ENCODE measurements at places on chromosomes 3 and 15. TPM values are rescaled to one million over a fixed set of nuclear protein-coding genes. Genes with fewer than 3 reads are reported as not detected.

DNA sequence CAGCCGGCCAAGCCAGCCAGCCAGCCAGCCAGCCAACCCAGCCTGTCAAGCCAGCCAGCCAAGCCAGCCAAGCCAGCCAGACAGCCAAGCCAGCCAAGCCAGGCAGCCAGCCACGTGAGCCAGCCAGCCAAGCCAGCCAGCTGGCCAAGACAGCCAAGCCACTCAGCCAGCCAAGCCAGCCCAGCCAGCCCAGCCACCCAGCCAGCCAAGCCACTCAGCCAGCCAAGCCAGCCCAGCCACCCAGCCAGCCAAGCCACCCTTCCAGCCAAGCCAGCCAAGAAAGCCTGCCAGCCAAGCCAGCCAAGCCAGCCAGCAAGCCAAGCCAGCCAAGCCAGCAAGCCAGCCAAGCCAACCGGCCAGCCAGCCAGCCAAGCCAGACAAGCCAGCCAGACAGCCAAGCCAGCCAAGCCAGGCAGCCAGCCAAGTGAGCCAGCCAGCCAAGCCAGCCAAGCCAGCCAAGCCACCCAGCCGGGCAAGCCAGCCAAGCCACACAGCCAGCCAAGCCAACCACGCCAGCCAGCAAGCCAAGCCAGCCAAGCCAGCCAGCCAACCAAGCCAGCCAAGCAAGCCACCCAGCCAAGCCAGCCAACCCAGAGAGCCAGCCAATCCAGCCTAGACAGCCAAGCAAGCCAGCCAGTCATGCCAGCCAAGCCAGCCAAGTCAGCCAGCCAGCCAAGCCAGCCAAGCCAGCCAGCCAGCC lies 199.5 kb downstream of the GOLGA6L6 start:
- H3K4me1 ChIP-seq = no peaks in the 10 kb centered on the region
- no peaks in the 10 kb centered on the region for H3K27me3 ChIP-seq
- H3K36me3 ChIP-seq = no peaks in the 10 kb centered on the region
- H3K4me3 ChIP-seq = no peak overlapping the region
- DNase-seq = peak; percentile 27

GRCh38 chr3:195750797-195751520 lies 30.2 kb downstream of the MUC20 start:
- H3K36me3 ChIP-seq = no peaks in the 10 kb centered on the region
- H3K4me3 ChIP-seq = no peak overlapping the region
- H3K27ac ChIP-seq = no peak overlapping the region
- no peaks in the 10 kb centered on the region for H3K27me3 ChIP-seq
- DNase-seq = no peak

DNA sequence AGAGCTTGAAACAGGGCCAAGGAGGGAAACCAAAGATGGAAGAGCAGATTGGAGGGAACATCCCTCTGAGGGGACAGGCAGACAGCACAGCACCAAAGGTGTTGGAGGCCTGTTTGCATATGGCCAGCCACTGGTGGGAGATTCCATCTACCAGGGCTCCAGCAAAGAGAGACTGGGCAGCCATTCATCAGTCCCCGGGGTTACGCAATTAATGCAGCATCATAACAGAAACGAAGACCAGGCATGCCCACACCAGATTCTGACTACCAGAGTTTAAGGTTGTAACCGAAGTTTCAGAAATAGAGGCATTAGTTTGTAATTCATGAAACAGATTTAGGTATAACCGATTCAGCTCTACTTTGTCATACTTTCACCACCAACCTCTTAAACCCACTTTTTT lies 58.1 kb downstream of the COL8A1 start:
- no peak overlapping the region for H3K4me3 ChIP-seq
- H3K27ac ChIP-seq = no peak overlapping the region
- no peaks in the 10 kb centered on the region for H3K36me3 ChIP-seq
- no peaks in the 10 kb centered on the region for H3K4me1 ChIP-seq
- DNase-seq = no peak

- no peak overlapping the region for H3K27ac ChIP-seq
- H3K4me3 ChIP-seq = no peak overlapping the region
- H3K4me1 ChIP-seq = no peaks in the 10 kb centered on the region
These were observed 105.3 kb upstream of the TOPAZ1 start for GRCh38 chr3:44136421-44136820.

DNA sequence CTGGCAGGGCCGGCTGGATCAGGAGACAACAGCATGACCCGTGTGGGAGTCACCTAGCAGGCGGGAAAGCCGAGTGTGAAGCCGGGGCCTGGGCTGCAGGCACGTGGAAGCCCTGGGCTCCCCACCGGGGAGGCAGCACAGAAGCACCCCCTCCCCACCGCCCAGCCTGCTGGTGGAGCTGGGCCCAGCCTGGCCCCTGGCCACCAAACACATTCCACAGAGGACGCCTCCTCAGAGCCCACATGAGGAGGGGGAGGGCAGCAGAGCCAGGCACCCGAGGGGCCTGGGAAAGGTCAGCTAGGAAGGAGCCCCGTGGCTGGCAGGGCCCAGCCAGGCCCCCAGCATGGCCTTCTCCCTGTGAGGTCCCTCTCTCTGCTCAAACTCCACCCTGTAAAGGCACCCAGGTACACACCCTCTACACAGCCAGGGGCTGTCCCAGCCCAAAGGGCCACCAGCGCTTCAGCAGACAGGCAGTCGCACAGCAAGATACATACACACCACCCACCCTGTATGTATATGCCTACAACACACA lies 4.5 kb downstream of the PLXNB1 start:
- no peaks in the 10 kb centered on the region for H3K27me3 ChIP-seq
- H3K4me1 ChIP-seq = peaks cover 55% of the 10 kb centered on the region
- H3K36me3 ChIP-seq = no peaks in the 10 kb centered on the region
- H3K27ac ChIP-seq = peak overlapping the region; percentile 94
- DNase-seq = peak; percentile 89
- no peak overlapping the region for H3K4me3 ChIP-seq

The SERPINI1 gene
- 3.6 TPM for total RNA-seq

DNA sequence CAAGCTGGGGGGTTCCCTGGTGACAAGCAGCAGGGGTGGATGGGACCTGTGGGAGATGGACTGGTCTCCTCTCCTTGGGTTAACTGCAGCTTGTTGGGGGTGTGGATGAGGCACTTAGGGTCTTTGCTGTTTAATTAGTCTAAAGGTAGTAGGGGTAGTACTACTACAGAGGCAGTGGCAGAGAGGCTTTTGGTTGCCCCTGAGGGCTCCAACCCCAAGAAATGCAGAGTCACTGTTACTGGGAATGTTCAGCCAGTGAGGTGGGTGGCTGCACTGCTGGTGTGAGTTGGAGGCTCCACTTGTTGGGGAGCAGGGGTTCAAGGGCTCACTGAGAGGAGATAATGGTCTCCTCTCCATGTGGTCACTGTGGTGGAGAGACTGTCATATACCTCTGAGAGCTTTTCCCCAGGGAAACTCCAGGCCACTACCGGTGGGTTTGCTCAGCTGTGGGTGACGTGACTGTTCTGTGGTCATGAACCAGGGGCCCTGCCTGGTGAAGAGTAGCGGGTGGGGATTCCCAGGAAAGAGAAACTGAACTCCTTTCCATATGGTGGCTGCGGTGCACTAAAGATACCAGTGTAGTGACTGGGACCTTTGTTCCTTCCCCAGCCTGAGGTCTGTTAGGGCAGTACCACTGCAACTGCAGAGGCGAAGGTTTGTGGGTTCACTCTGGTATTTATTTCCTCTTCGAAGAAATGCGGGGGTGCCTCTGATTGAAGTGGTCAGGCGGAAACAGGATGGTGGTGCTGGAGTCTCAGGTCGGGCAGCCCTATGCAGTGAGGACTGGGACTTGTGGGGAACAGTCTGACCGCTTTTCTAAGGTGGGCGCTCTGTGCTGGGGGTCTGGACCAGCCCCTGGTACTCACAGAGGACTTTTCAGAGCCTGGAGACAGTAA lies 68.9 kb upstream of the TNFSF10 start:
- no peaks in the 10 kb centered on the region for H3K27me3 ChIP-seq
- H3K4me1 ChIP-seq = peaks cover 15% of the 10 kb centered on the region
- H3K27ac ChIP-seq = no peak overlapping the region

DNA sequence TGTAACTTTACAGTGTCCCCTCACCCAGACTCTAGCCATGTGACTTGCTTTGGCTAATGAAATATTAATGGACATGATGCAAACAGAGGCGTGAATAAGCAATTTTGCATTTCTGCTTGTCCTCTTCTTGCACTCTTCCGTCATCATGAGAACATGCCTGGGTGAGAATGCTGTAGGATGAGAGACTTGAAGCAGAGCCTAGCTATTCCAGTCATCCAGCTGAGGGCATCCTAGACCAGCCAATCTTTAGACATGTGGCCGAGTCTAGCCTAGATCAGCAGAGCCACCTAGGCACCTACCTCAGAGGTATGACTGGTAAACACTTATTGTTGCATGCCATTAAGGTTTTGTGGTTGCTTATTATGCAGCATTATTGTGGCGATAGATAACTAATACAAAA lies 450.5 kb upstream of the AZI2 start:
- no peak overlapping the region for H3K27ac ChIP-seq
- peaks cover 4% of the 10 kb centered on the region for H3K4me1 ChIP-seq
- no peaks in the 10 kb centered on the region for H3K27me3 ChIP-seq
- no peak overlapping the region for H3K4me3 ChIP-seq
- no peak for DNase-seq

DNA sequence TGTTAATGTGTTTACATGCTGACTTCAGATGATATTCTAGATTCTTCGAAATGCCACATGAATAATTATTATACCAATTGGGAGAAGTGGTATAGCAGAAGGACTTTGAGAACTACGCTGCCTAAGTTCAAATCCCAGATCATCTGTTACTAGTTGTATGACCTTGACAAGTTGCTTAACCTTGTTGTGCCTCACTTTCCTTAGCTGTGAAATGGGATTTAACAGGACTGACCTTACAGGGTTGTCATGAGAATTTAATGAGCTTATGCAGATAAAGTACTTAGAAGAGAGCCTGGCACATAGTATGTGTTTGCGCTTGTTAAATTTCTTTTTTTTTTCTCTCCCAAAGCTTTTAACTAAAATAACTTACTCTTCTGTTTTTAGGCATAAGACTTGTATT lies 24.4 kb downstream of the WDR76 start:
- DNase-seq = no peak
- H3K27ac ChIP-seq = no peak overlapping the region
- no peak overlapping the region for H3K4me3 ChIP-seq
- H3K36me3 ChIP-seq = no peaks in the 10 kb centered on the region
- no peaks in the 10 kb centered on the region for H3K27me3 ChIP-seq
- no peaks in the 10 kb centered on the region for H3K4me1 ChIP-seq

DNA sequence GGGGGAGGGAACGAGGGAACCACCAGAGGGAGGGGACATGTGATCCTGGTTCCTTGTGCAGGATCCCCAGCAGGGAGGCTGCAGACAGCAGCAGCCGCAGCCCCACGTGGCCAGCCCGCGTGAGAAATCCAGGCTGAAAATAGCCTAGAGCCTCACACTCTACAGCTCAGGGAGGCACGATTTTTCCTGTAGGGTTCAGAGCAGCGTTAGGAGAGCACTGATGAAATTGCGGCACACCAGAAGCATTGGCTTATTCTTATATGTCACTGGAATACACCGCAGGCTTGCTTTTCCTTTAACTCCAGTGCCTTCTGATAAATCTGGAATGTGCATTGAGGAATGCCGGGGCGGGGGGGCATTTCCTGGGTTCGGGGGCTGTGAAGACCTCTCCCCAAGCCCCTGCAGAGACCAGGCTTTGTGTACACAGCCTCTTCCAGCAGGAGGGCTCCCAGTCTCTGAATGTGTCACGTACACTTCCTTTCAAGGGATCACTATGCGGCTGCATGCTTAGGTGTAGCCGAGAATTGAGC lies 193.0 kb downstream of the ATP10A start:
- peak; percentile 17 for DNase-seq
- no peaks in the 10 kb centered on the region for H3K36me3 ChIP-seq
- H3K4me1 ChIP-seq = no peaks in the 10 kb centered on the region
- no peak overlapping the region for H3K4me3 ChIP-seq
- H3K27ac ChIP-seq = no peak overlapping the region

DNA sequence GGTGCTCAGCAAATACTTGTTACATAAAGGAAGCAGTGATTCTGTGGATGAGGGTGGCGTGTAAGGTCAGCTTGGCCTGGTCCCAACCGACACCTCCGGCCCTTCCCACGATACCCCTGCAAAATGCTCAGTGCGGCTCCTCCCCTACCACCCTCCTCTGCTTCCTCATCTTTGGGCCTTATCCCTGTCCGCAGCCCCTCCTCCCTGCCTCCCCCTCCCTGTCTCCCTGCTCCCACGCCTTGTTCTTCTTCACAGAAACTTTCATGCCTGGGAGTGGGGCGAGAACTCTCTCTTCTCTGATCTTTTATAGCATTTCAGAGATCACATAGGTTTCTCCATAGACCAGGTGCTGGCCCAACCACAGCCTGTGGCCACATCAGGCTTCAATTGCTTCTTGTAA lies 75.0 kb upstream of the ATP2B2 start:
- H3K4me3 ChIP-seq = no peak overlapping the region
- DNase-seq = no peak
- no peak overlapping the region for H3K27ac ChIP-seq
- no peaks in the 10 kb centered on the region for H3K4me1 ChIP-seq
- no peaks in the 10 kb centered on the region for H3K27me3 ChIP-seq

DNA sequence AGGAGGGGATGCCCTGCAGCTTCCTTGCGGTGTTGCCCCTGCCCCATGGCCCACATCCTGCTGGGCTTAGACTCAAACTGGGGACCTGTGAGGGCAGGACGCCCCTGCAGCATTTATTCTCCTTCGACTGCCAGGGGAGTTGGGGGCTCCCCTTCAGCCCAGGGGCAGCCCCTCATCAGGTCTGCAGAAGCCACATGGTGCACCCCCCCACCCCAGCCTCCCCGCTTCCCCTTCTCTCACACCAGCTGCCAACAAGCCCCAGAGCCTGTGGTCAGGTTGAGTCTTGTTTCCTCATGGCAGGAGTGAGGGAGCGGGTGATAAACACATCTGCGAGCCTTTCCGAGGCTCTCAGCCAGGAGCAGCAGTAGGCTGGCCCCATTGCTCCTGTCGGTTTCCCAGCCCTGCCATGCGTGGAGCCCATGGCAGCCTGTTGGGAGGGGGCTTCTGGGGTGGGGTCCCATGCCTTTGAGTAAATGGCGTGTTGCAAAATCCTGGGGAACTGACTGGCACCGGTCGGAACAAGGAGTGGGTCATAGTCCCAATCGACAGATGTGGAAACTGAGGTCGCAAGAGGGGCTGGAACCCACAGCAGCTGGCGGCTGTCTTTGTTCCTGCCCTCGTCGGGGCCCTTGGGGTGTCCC lies 27.8 kb downstream of the WNT7A start:
- no peak for DNase-seq
- H3K27ac ChIP-seq = no peak overlapping the region
- no peak overlapping the region for H3K4me3 ChIP-seq
- H3K36me3 ChIP-seq = no peaks in the 10 kb centered on the region
- H3K4me1 ChIP-seq = no peaks in the 10 kb centered on the region

The MESP2 gene
- total RNA-seq = not detected

DNA sequence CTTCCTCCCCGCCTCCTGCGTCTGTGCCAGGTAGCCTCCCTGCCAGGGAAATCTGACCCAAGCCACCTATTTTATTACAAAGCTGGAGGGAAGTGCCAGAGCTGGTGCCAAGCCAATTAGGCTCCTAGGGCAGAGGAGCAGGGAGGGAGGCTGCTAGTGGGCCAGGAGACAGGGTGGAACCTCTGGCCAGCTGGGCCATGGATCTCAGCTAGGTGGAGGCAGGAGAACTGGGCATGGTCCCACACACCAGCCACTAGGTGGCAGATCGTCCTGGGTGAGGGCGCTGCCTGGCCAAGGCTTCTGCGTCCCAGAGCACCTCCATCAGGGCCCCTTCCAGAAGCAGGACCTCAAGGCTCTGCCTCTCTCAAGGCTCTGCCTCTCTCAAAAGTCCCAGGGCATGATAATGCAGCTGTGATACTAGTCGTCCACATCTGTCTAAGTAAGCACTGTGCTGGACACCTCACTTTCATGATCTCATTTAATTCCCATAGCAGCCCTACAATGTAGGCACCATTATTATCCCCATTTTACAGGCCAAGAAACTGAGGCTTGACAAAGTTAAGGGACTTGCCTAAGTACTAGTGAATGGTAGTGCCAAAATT lies 4.5 kb upstream of the RFT1 start:
- no peak overlapping the region for H3K4me3 ChIP-seq
- no peaks in the 10 kb centered on the region for H3K36me3 ChIP-seq
- no peak overlapping the region for H3K27ac ChIP-seq
- DNase-seq = peak; percentile 99
- H3K4me1 ChIP-seq = peaks cover 72% of the 10 kb centered on the region

All from thyroid gland (tissue), 4 donors.